ENCODE measurements at places on chromosomes 16 and 17. TPM values are rescaled to one million over a fixed set of nuclear protein-coding genes. Genes with fewer than 3 reads are reported as not detected.

DNA sequence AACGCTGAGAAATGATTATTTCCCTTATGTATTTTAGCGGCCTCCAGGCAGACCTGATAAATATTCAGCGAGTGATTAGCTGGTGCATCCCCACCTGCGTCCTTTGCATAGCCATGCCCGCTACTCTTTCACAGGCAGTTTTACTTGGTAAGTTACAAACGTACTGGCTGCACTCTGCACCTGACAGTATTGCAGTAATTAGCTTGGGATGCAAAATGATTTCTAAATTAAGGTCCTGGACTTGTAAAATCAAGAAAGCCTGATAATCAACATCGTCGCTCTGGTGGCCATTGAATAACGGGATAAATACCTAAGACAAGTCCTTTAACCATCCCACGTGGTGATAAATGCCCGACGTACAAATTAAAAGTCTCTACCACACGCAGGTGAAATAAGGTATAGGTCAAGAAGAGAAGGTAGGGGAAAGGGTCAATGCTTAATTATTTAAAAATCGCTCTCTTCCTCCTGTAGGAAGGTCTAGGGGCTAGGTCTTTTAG lies 998 bp upstream of the PRKCA start:
- DNase-seq, result no peak

DNA sequence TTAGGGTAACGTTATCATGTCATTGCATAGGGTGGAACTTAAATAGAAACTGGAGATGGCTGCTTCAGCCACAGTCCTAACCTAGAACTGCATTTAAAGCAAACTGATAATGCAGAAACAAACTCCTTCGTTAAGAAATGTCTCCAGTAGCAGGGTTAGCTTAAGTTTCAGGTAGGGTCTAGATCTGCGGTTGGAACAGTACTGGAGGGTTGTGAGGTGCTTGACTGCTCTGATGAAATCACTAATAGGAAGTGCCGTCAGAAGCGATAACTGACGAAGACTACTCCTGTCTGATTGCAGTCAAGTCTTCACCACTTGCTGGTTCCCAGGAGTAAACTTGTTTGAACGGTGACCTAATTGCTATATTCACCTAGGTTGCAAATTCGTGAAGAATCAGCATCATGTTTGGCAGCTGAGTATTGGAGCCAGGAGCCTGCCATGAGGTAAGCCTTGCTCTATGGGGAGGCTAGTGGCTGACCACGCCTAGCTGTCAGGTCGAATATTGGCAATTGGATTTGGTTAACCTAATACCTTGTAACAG lies 24.5 kb downstream of the TRPV2 start:
- DNase-seq, result no peak

DNA sequence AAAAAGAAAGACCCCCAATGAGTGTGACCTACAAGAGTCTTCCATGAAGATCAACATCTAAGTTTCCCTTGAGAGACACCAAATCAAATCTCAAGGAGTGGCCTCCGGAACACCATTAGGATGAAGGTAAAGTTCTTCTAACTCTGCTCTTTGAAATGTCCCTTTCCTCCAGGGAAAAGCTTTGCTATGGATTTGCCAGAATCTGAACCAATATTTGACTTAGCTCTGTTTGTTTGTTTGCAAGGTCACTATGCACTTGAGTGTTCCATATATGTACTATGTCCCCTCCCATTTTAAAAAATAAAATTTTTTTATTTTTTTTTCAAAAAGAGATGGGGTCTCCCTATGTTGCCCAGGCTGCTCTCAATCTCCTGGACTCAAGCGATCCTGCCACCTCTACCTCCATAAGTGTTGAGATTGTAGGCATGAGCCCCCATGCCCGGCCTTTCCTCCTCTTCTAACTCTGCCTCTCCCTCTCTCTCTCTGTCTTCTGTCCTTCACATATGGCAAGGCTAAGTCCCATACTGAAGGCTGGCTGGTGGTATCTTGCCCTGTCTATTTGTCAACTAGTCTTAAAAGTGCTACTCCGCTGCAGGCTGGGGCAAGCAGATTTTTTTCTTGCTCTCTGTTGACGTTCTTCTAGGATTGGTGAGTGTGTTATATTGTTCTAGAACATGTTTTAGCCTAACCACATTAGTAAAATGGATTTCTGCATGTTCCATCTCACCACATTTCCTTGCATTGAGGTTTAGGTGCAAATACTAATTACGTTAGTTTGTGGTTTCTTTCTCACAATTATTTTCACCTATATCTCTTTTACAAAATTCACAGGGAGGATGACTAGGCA lies 276.7 kb upstream of the DYNLRB2 start:
- DNase-seq, result no peak

GRCh38 chr17:2034157-2034556 lies 4.2 kb downstream of the DPH1 start:
- no peak for DNase-seq

FCSK gene
- 36.5 TPM for total RNA-seq

GRCh38 chr17:83100220-83100852 lies 20.9 kb downstream of the METRNL start:
- no peak for DNase-seq

KRTAP4-1 gene
- 0.34 TPM for total RNA-seq

All from left colon (tissue), 2 donors.